ENCODE measurements at places on chromosomes 1 and 21.

GRCh38 chr1:27130798-27131197 is 24.1 kb downstream of the SLC9A1 start:
- DNase-seq = no peak

GRCh38 chr1:216854836-216855484 is 131.7 kb upstream of the ESRRG start:
- no peak for DNase-seq

GRCh38 chr1:168343566-168343965 is 62.9 kb downstream of the TBX19 start:
- no peak for DNase-seq

- no peak for DNase-seq
Observed at GRCh38 chr1:228695015-228695955, 40.0 kb upstream of the RHOU start.

DNA sequence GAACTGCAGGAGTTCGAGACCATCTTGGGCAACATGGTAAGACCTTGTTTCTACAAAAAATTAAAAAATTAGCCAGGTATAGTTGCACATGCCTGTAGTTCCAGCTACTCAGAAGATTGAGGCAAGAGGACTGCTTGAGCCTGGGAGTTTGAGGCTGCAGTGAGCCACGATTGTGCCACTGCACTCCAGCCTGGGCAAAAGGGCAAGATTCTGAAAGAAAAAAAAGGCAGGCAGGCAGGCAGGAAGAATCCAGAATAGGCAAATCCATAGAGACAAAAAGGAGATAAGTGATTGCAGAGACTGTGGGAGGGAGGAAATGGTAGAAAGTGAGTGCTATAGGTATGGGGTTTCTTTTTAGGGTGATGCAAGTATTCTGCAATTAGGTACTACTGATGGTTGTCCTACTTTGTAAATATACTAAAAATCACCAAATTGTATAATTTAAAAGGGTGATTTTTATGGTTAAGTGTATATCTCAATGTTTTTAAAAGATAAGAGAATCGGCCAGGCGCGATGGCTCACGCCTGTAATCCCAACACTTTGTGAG is 29.4 kb downstream of the ZZZ3 start:
- no peak for DNase-seq

DNA sequence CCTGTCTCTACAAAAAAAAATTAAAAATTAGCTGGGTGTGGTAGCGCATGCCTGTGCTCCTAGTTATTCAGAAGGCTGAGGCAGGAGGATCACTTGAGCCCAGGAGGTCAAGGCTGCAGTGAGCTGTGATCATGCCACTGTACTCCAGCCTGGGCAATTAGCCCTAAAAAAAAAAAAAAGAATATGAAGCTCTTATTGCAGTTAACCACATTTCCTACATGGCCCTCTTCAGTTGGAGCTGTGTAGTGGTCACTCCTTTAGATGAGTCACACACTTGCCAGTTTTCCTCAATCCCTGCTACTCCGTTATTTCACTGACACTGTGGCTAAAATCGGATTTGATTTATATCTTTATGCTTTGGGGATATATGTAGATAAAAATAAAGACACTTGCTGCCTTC is 11.8 kb downstream of the NFYC start:
- peak; percentile 72 for DNase-seq

DNA sequence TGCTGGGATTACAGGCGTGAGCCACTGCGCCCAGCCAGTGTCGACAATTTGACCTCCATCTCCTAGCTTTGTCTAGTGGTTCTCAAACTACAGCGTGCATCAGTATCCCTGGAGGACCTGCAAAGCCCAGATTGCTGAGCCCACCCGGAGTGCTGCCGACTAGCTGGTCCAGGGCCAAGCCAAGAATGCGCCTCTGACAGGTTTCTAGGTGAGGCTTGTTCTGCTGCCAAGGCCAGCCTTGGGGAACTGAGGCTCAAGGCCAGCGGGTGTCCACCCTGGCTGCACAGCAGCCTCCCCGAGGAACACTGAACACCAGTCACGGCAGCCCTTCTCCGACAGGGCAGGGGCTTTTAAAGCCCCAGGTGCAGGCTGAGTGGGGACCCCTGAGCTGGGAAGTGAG is 9.8 kb upstream of the PTTG1IP start:
- DNase-seq = no peak

GRCh38 chr1:244162786-244163530 is 111.9 kb downstream of the ZBTB18 start:
- no peak for DNase-seq
